Activated CD8-positive, alpha-beta T cell treated with anti-CD3 and anti-CD28 coated beads, Interleukin-2, amount 10 ng/mL, durations not matched to agents 7 days and 5 days (primary cell): ENCODE measurements at places on chromosomes 2 and 18. TPM values are rescaled to one million over a fixed set of nuclear protein-coding genes. Genes with fewer than 3 reads are reported as not detected.

The COLEC12 gene
- total RNA-seq: not detected

The NR4A2 gene
- 1.9 TPM for total RNA-seq

The AQP12B gene
- not detected for total RNA-seq

The MYO1B gene
- 2.6 TPM for total RNA-seq

The SCN9A gene
- total RNA-seq: 0.16 TPM

GRCh38 chr2:67571785-67572718 is 174.9 kb downstream of the ETAA1 start:
- H3K27ac ChIP-seq: no peak overlapping the region
- no peaks in the 10 kb centered on the region for H3K36me3 ChIP-seq
- no peak for DNase-seq
- no peaks in the 10 kb centered on the region for H3K27me3 ChIP-seq

GRCh38 chr18:21112543-21113105 is 1.0 kb upstream of the ROCK1 start:
- H3K36me3 ChIP-seq: peaks cover 7% of the 10 kb centered on the region
- peaks cover 6% of the 10 kb centered on the region for H3K4me1 ChIP-seq
- peaks cover 5% of the 10 kb centered on the region for H3K27me3 ChIP-seq
- peak overlapping the region; percentile 20 for H3K27ac ChIP-seq
- H3K4me3 ChIP-seq: no peak overlapping the region

GRCh38 chr18:2002151-2002550 is 569.2 kb downstream of the METTL4 start:
- no peak overlapping the region for H3K4me3 ChIP-seq
- H3K4me1 ChIP-seq: no peaks in the 10 kb centered on the region
- H3K27ac ChIP-seq: no peak overlapping the region
- no peak for DNase-seq

GRCh38 chr2:218168016-218168415 is 1.3 kb upstream of the CXCR1 start:
- peaks cover 28% of the 10 kb centered on the region for H3K4me1 ChIP-seq
- H3K27ac ChIP-seq: no peak overlapping the region
- H3K27me3 ChIP-seq: peaks cover 25% of the 10 kb centered on the region
- no peaks in the 10 kb centered on the region for H3K36me3 ChIP-seq
- H3K4me3 ChIP-seq: no peak overlapping the region

GRCh38 chr18:22914633-22915032 is 18.5 kb upstream of the RBBP8 start:
- H3K27ac ChIP-seq: no peak overlapping the region
- H3K4me1 ChIP-seq: no peaks in the 10 kb centered on the region
- H3K36me3 ChIP-seq: no peaks in the 10 kb centered on the region
- H3K4me3 ChIP-seq: no peak overlapping the region
- no peak for DNase-seq

DNA sequence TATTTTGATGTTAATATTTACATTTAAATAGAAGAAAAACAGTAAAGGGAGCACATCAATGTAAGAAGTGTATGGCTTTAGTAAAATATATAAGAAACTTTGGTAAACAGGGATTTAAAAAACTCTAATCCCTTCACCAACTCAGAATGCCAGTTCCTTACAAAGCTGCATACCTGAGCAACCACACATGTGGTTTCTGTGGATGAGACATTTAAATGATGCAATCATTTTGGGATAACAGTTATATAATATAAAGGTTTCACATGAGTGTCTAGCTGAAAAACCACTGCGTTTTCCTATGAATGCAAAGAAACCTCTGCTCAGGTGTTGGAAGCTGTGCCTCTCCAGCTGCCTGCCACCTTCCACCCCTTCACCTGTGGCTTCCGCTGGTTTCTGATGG is 209.1 kb upstream of the REV1 start:
- no peak overlapping the region for H3K27ac ChIP-seq
- H3K4me1 ChIP-seq: peaks cover 2% of the 10 kb centered on the region
- no peak overlapping the region for H3K4me3 ChIP-seq
- peaks cover 18% of the 10 kb centered on the region for H3K27me3 ChIP-seq
